ENCODE measurements at places on chromosomes 2 and 18.

GRCh38 chr2:96386470-96386869 lies 50.9 kb downstream of the NCAPH start:
- DNase-seq = no peak

- DNase-seq = no peak
These were observed 191.6 kb downstream of the TWIST2 start for GRCh38 chr2:239039479-239039861.

- DNase-seq = no peak
These were observed 201.8 kb upstream of the LYPD1 start for GRCh38 chr2:132871831-132872230.

DNA sequence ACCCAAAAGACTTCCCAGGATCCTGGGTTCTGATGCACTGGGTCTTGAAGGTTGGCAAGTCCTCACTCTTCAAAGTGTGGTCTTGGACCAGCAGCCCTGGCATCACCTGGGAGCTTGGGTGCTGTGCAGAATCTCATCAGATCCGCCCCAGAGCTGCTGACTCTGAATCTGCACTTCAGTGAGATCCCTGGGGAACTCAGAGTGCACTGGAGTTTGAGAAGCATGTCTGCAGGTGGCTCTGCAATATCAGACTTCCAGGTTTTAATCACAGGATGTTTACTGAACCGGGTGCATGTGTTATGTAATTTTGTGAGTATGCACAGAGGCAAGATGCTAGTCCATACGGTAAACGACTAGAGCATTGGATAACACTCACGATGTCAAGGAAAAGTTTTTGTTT lies 58.0 kb upstream of the BOD1L2 start:
- no peak for DNase-seq

- DNase-seq = no peak
These were observed 220.6 kb upstream of the COPS8 start for GRCh38 chr2:236865052-236865451.
